Activated CD4-positive, alpha-beta memory T cell treated with anti-CD3 and anti-CD28 coated beads for 36 hours (primary cell): ENCODE measurements at places on chromosomes 1 and 21.

GRCh38 chr1:213989002-213989855 lies 1.5 kb downstream of the PROX1 start:
- DNase-seq: no peak

- no peak for DNase-seq
Observed at GRCh38 chr1:2351723-2352122, 39.6 kb downstream of the MORN1 start.

- DNase-seq: no peak
Observed at GRCh38 chr1:40985161-40985560, 5.7 kb downstream of the CTPS1 start.

GRCh38 chr1:167223144-167224103 lies 2.7 kb downstream of the POU2F1 start:
- no peak for DNase-seq

- DNase-seq: no peak
Observed at GRCh38 chr1:35447278-35447677, 109.9 kb downstream of the KIAA0319L start.

GRCh38 chr1:97094247-97094972 lies 372.8 kb downstream of the PTBP2 start:
- DNase-seq: no peak

DNA sequence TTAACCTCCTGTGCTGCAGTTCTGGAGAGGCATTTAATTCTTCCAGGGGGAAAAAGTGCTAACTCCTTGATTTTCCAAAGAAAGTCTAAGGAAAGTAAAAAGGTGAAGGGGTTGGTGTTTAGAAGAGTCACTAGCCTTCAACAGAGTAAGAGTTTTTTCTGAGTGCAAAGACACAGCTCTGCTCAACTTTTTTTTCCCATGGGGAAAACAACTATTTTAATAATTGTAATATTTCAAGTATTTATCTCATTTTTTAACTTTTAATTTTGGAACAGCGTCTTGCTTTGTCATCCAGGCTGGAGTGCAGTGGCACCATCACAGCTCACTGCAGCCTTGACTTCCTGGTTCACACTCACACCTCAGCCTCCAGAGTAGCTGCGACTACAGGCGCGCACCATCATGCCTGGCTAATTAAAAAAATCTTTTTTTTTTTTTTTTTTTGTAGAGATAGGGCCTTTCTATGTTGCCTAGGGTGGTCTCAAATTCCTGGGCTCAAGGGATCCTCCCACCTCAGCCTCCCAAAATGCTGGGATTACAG lies 202.6 kb downstream of the APP start:
- no peak for DNase-seq

DNA sequence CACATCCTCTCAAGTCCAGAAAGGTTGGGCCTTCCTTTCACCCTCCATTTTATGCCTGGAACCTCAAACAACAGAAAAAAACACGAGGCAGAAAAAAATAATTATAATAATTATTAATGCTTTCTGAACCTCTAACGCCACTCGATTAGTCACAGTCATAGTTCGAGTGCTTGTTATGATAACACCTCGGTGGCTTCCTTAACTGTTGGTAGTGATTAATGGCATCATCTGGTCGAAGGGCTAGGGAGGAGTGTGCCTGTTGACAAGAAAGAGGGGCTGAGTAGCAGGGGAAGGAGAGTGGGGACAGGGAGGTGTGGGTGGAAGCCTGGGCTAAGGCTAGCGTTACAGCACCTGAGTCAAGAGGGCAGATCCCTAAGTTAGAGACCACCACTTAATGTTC lies 21.3 kb upstream of the IL10 start:
- no peak for DNase-seq

GRCh38 chr1:41046347-41046775 lies 24.8 kb upstream of the SLFNL1 start:
- no peak for DNase-seq

GRCh38 chr1:235617808-235618207 lies 31.8 kb downstream of the GNG4 start:
- no peak for DNase-seq

GRCh38 chr1:109824349-109825115 lies 60.8 kb upstream of the EPS8L3 start:
- DNase-seq: no peak

- no peak for DNase-seq
Observed at GRCh38 chr1:231721436-231721835, 94.8 kb downstream of the DISC1 start.

GRCh38 chr1:119227456-119227855 lies 87.0 kb upstream of the WARS2 start:
- no peak for DNase-seq

- DNase-seq: no peak
Observed at GRCh38 chr1:100670083-100670482, 49.5 kb upstream of the VCAM1 start.

- DNase-seq: no peak
Observed at GRCh38 chr1:205545001-205545919, 40.8 kb downstream of the CDK18 start.

DNA sequence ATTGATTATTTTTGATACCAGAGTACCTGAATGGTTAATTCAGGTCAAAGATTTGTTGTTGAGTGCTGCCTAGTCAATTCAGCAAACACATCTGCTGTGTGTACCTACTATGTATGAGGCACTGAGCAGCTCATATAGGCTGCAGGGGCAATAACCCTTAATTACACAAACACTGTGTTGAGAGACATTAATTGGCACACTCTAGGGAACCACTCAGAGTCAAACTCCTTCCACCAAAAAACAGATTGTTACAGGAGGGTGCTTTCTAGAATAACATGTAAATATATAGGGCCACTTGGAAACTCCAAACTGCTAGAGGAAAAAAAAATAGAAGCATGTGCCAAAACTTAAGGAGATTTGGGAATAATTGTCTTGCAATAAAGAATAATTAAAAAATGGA lies 31.3 kb downstream of the UBE2U start:
- DNase-seq: no peak

GRCh38 chr21:17185674-17186073 lies 327.2 kb upstream of the CXADR start:
- DNase-seq: no peak

GRCh38 chr1:72281637-72282270 lies 585 bp downstream of the NEGR1 start:
- DNase-seq: peak; percentile 13

- no peak for DNase-seq
Observed at GRCh38 chr1:94970783-94971182, 43.9 kb upstream of the CNN3 start.

DNA sequence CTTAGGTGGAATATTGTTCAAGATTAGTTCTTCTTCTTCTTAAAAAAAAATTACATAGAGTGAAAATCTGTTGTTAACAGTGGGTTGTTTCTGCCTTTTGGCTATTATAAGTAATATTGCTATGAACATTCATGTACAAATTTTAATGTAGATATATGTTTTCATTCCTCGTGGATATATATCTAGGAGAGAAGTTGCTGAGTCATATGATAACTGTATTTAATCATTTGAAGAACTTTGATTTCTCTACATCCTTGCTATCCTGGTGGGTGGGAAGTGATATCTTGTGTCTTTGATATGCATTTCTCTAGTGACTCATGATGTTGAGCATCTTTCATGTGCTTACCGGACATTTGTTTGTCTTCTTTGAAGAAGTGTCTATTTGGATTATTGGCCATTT lies 29.9 kb downstream of the MAST2 start:
- no peak for DNase-seq

- DNase-seq: no peak
Observed at GRCh38 chr1:1094981-1095380, 20.9 kb upstream of the RNF223 start.

- peak; percentile 85 for DNase-seq
Observed at GRCh38 chr1:234322979-234323378, 50.3 kb upstream of the COA6 start.

DNA sequence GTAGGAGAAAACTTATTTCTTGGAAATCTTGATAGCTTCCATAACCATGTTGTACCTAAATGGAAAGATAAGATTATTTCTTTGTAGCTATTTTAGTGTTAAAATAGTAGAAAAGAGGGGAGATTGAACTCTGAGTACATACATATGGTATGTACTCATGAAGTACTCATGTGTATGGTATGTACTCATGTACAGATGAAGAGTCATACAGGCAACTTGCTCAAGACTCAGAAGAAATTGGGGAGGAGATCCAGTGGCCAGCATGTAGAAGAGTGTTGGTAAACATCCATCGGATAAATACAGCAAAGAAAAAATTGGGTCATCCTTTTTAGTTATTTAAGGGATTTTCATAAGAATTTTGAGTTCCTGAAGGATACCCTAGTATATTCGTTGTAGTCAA lies 29.0 kb downstream of the MDM4 start:
- no peak for DNase-seq

GRCh38 chr1:38685388-38685787 lies 174.2 kb downstream of the RRAGC start:
- DNase-seq: no peak

DNA sequence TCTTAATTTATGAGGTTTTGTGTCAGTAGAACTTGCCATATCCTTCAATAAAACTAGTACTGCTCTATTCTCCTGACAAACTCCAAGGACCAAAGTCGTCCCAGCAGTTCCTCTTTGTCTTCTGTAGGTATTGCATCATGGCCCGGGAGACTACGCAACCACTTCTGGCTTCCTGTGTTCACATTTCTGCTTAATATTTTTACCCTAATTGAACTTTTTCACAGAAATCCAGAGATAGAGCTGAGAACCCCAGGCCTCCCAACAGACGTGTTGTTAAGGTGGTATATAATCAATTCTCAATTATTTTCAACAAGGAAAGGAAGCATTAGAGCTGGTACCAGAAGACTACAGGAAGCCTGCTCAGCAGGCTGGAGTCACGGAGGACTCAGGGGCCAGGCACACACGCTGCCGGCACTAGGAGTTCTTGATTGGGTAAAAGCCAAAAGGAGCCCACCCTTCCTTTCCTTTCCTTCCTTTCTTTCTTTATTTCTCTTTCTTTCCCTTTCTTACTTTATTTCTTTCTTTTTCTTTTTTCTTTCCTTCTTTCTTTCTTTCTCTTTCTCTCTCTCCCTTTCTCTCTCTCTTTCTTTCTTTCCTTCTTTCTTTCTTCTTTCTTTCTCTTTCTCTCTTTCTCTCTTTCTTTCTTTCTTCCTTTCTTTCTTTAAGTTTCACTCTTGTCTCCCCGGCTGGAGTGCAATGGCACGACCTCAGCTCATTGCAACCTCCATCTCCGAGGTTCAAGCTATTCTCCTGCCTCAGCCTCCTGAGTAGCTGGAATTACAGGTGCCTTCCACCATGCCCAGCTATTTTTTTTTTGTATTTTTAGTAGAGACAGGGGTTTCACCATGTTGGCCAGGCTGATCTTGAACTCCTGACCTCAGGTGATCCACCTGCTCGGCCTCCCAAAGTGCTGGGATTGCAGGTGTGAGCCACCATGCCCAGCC lies 173.7 kb downstream of the ZBTB18 start:
- DNase-seq: no peak

DNA sequence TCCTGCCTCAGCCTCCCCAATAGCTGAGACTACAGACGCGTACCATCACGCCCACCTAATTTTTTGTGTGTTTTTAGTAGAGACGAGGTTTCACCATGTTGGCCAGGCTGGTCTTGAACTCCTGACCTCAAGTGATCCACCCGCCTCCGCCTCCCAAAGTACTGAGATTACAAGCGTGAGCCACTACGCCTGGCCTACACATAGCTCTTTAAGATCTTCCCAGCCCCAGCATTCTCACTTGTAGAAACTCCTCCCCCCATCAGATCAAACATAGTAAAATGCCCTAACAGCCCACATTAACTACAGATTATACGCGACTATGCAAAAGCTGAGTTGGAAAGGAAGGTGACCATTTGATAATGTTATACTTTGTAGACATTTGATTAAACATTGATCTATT lies 634.8 kb downstream of the MATN1 start:
- no peak for DNase-seq

GRCh38 chr1:149849947-149850360 lies 49.4 kb upstream of the BOLA1 start:
- DNase-seq: peak; percentile 19

DNA sequence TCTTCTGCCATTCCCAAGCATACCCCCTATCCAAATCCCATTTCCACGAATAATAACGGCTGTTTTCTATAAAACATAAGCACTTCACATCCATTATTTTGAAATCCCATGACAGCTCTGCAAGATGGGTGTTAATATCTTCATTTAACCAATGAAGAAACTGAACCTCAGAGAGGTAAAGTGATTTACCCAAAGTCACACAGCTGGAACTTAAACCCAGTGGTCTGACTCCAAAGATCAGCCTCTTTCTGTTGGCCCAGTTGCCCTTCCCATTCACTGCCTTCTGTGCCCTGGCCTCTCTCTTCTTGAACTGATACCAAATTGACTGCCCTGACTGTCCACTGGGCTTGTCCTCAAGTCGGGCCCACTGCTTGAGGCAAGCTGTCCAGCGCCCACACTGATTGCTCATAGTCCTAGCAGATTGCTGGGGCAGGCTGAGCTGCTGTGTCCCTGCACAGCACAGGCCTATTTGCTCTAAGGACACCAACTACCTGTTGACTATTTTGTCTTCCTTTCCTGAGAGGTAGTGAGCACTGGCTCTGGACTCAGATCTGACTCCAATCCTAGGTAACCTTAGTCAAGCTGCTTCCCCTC lies 19.3 kb downstream of the TAL1 start:
- DNase-seq: no peak

- DNase-seq: no peak
Observed at GRCh38 chr1:159307346-159308020, 5.3 kb downstream of the FCER1A start.

GRCh38 chr21:38861056-38861455 lies 55.3 kb downstream of the ETS2 start:
- no peak for DNase-seq

GRCh38 chr1:97920832-97921571 lies at the start of gene DPYD:
Gene DPYD (minus strand): TSS chr1:97921034. CDS start chr1:97920922, 112 bp downstream.
- DNase-seq: peak; percentile 88

DNA sequence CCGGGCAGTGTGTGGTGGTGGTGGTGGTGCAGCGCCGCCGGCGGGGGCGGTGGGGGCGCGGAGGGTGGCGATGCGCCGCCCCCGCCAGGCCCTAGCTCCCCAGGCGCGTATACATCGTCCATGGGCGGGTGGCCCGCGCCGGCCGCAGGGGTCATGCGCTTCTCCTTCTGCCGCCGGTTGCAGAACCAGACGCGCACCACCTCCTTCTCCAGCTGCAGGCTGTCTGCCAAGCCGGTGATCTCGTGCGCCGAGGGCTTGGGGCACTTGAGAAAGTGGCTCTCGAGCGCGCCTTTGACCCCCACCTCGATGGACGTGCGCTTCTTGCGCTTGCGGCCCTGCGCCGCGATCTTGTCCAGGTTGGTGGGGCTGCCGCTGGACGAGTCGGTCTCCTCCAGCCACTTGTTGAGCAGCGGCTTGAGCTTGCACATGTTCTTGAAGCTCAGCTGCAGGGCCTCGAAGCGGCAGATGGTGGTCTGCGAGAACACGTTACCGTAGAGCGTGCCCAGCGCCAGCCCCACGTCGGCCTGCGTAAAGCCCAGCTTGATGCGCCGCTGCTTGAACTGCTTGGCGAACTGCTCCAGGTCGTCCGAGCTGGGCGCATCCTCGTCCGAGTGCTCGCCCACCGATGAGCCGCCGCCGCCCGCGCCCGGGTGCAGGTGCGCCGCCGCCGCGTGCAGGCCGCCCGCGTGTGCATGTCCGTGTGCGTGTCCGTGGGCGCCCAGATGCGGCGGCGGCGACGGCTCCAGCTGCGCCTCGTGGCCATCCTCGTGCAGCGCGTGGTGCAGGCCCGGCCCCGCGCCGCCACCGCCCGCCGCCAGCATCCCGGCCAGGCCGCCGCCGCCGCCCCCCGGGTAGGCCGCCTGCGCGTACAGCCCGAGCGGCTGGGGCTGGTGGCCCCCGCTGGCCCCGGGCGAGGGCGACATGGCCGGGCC lies 926 bp downstream of the POU3F1 start:
- DNase-seq: no peak
